ENCODE measurements at places on chromosomes 12 and 14. TPM values are rescaled to one million over a fixed set of nuclear protein-coding genes. Genes with fewer than 3 reads are reported as not detected.

GRCh38 chr12:108722992-108723766 is 8.1 kb downstream of the CORO1C start:
- H3K27me3 ChIP-seq, result no peaks in the 10 kb centered on the region
- peaks cover 50% of the 10 kb centered on the region for H3K4me1 ChIP-seq
- peak; percentile 78 for DNase-seq
- no peaks in the 10 kb centered on the region for H3K36me3 ChIP-seq
- peak overlapping the region; percentile 8 for H3K4me3 ChIP-seq
- peak overlapping the region; percentile 93 for H3K27ac ChIP-seq

GRCh38 chr12:68440068-68440581 is 108.0 kb upstream of the MDM1 start:
- no peaks in the 10 kb centered on the region for H3K27me3 ChIP-seq
- no peak overlapping the region for H3K27ac ChIP-seq
- H3K36me3 ChIP-seq, result no peaks in the 10 kb centered on the region

- no peaks in the 10 kb centered on the region for H3K36me3 ChIP-seq
- no peak overlapping the region for H3K4me3 ChIP-seq
- no peak for DNase-seq
- no peaks in the 10 kb centered on the region for H3K27me3 ChIP-seq
Observed at GRCh38 chr12:75337905-75338304, 3.4 kb downstream of the GLIPR1L1 start.

GRCh38 chr14:29339494-29340172 is 573.0 kb downstream of the FOXG1 start:
- no peaks in the 10 kb centered on the region for H3K27me3 ChIP-seq
- H3K27ac ChIP-seq, result no peak overlapping the region
- no peaks in the 10 kb centered on the region for H3K4me1 ChIP-seq
- no peak overlapping the region for H3K4me3 ChIP-seq

- H3K27me3 ChIP-seq, result no peaks in the 10 kb centered on the region
- H3K4me1 ChIP-seq, result no peaks in the 10 kb centered on the region
- peak overlapping the region; percentile 93 for H3K27ac ChIP-seq
- peak; percentile 74 for DNase-seq
- peak overlapping the region; percentile 99 for H3K4me3 ChIP-seq
Observed at GRCh38 chr12:92144631-92145480, 790 bp downstream of the BTG1 start.

DNA sequence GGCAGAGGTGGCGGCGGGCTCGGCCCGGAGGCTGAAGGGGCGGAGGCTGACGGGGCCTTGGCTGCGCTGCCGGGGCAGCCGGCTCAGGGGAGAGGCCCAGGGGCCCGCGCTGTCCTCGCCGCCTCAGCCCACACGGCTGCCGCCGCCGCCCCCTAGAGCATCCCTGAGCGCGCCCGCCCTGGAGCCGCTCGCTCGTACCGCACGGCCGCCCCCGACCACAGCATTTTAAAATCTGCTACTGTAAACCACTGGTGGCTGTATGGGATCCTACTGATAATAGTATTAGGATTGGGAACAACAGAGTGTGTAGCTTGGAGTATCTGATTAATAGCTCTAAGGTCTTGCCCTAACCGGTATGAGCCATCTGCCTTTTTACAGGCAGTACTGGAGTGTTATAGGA is 22.2 kb upstream of the EDDM3A start:
- no peak for DNase-seq
- no peak overlapping the region for H3K27ac ChIP-seq
- H3K36me3 ChIP-seq, result no peaks in the 10 kb centered on the region
- H3K4me1 ChIP-seq, result no peaks in the 10 kb centered on the region

Gene TAS2R19
- total RNA-seq, result 5.3 TPM

Gene ADCY4
- total RNA-seq, result 1.3 TPM

Gene EFS
- total RNA-seq, result 12.2 TPM

Gene TCL1B
- not detected for total RNA-seq

Gene ATP23
- total RNA-seq, result 8.5 TPM

Gene CLEC1B
- total RNA-seq, result not detected

Measured in fibroblast of lung (primary cell).